ENCODE measurements at places on chromosomes 12 and 14.

DNA sequence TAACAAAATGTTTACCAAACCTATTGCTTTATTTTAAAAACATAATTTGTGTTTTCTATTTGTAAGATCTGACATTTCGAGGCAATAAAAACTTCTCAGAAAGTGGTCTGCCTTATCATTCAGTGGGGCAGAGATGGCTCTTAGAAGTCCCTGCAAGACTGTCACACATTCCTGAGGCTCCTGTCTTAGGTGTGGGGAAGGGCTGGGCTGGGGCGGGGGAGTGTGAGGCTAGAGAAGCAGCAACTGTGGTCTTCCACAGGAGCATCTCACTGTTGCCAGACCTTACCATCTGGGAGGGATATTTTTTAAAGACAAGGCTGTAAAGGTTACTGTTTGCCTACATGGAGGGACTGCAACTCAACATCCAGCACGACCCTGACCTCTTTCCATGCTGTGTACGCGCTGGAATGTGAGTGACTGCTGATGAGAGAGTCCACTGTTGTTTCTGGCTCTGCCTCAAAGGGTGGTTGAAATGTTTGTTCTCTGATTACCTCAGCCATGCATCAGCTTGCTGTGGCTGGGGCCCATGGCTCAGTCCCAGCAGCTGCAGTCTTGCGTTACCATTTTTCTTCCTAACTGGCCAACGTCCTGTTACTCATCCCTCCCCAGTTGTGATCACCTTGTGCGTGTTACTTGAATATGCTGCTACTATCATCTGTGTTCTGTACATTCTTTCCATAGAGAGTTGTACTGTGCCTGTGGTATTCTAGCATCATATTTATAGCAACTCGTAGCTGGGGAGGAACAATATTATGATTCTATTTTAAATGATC is 12.4 kb downstream of the ERG28 start:
- no peak for DNase-seq

DNA sequence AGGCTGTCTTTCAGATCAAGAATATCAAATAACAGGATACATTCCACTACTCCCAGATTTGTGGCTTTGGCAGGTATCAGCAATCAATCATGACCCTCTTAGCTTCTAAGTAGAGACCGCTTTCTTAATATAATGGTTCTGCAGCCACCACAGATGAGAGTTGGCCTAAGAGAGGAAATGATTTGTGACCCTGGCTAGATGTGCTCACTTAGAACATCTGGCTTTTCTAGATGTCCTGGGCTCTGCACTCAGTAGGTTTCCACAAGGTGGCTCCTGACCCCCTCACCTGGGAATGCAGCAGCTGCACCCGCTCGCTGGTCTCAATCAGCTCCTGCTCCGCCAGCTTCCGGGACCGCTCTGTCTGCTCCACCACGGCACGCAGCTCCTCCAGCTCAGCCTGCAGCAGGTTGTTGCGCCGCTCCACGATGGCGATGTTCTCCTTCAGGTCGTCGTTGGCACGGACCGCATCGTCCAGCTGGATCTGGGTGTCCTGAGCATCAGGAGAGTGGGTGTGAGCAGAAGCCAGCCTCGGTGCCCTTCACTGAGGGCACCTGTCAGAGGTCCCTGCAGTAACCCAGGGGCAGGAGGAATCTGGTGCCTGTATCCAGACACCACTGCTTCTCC is 8.9 kb downstream of the CMTM5 start:
- DNase-seq = no peak

GRCh38 chr12:113010701-113011100 is 32.4 kb downstream of the OAS2 start:
- no peak for DNase-seq

DNA sequence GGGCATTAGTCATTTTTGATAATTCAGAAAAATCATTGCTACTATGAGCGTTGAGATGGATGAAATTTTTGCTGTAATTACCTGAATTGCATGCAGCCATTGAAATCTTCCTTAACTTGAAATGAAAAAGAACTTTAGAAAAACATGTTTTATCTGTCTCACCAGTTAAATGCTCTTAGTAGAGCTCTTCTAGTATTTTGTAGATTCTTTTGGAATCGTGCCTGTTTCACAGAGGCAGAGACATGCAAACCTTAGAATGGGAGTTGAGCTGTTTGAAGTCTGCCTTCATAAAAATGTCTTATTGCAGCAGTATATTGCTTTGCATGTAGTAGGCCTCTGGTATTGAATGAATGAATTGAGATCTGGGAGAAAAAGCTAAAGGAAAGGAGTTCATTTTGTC is 4.2 kb downstream of the PEX5 start:
- no peak for DNase-seq

DNA sequence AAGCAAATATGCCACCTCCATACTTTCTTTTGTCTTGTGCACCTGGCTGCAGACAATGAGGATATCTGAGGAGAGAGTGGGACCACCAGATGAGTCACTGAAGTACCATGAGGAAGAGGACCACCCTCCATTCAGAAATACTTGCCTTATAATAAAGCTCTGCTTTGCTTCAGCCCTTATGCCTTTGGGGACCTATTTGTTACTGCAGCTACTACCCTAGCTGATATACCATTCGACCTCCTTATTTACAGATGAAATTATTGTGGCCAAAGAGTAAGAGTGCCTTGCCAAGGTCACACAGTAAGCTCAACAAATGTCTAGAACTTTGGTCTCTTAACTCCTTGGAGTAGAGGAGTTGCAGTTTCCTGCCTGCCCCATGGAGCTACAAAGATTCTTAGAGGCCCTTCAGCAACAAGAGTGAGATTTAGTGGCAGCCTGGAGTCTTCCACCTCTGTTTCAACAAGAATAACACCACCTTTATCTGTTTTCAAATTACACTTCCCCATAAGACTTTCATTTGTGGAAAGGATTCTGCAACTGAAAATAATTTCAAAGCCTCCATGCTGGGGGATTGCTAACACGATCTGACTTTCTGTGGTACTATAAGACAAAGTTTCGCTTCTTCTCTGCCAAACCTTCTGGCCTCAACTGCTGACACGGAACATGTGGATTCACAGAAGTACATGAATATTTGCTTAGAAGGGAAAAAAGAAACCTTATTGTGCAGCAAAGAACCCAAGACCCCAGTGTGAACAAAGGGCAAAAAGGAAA is 3.6 kb downstream of the CMKLR1 start:
- DNase-seq = peak; percentile 36

DNA sequence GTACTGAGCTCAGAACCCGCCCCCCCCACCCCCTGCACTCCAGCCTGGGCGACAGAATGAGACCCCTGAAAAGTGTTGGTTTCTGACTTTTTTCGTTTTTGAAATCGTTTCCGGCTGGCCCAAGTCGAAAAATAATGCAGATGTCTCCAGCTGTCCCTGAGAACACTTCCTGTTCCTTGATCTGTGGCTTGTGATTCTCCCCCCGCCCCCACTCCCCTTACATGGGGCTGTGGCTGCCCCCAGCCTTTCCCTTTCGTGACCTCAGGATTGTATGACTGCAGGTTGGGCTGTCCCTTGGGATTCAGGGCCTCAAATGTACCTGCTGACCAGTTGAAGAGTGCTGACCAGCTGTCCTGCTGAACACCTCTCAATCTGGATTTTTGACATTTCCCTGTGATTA is 34.1 kb downstream of the NOC4L start:
- no peak for DNase-seq

DNA sequence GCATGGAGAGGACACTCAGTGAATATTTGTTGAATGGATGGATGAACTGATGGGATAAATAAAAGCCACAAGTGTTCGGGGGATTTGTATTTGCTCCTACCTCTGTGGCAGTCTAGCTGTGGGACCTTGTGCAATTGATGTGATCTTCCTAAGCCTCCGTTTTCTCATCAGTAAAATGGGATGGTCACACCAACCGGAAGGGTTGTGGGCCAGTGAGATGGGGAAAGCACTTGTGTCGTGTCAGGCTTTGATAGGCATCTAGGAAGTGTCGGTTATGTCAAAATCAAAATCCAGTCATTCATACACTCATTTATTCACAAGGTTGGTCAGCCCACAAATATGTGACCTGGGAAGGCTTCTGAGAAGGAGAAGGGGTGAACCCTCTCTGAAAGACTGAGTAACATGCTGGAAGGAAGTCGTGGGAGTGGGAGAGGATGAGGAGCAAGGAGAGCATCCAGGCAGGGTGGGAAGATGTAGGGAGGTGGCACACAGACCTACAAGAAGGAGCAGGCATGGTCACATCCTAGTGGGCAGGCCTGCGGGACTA is 7.8 kb upstream of the SERPINA9 start:
- no peak for DNase-seq

DNA sequence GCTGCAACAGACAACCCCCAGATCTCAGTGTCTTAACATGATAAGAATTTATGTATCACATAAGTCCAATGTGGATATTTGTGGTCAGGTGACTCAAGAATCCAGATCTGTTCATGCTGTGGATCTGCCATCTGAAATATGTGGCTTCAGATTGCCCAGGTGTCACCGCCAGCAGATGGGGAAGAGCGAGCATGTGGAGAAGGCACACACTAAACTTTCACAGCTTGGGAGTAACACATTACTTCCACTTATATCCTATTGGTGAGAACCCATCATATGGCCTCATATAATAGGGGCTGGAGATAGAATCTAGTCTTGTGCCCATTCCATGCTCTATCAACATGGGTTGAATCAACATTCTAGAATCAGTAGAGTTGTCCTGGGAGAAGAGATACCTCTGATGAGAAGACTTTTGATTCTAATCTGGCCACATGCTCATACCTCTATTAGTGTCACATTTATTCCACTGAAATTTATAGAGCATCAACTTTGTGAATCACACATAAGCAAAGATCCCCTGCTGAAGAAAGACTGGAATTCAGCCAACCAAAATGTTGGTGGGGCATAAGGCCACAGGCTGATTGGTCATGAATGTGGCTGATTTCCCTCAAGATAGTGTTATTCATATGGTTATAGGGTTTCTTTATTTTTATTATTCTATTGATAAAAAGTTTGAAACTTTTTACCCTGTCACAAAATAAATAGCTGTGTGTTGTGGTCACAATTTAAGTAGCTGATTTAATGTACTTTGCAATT is 6.0 kb upstream of the CALCOCO1 start:
- no peak for DNase-seq

DNA sequence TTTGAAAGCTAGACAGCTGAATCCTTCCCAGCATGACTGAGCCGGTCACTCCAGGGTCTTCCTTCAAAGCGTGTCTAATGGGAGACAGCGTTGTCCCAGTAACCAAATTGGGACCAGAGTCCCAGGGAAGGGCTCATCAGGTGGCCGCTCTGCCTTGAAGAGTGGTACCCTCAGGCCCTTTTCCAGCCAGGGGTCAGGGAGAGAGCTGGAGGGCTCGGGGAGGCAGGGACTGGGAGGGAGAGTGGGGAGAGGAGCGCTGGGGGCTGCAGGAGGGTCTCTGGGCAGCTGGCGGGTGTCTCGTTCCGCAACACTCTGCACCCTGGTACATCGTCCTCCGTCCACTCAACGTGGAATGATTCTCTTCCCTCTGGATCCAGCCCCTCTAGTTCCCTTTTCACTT is 1.6 kb upstream of the RTL1 start:
- no peak for DNase-seq

DNA sequence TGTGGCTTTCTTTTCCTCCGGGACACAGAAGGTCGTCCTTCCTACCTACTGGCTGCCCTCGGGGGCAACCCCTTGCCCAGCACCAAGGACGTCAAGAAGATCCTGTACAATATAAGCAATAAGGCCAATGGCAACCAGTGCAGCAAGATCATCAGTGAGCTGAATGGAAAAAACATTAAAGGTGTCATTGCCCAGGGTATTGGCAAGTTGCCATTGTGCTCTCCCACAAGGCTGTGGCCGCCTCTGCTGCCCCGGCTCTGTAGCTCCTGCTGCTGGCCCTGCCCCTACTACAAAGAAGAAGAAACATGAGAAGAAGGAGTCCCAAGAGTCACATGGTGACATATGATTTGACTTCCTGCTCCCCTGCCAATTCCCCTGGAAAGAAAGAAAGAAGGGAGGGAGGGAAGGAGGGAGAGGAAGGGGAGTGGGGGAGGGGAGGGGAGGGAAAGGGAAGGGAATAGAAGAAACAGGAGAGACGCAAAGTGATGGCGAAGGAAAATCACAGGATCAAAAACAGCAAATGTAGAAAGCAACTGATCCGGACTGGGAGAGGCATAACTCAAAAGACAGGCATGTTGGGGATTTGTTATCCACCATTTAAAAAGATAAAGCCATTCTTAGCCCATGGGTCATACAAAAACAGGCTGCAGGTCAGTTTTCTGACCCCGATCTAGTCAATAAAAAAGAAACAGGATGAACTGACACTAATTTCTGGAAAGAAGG is 61.3 kb upstream of the RESF1 start:
- DNase-seq = no peak

GRCh38 chr12:53193985-53194716 is 12.9 kb downstream of the ITGB7 start:
- no peak for DNase-seq

DNA sequence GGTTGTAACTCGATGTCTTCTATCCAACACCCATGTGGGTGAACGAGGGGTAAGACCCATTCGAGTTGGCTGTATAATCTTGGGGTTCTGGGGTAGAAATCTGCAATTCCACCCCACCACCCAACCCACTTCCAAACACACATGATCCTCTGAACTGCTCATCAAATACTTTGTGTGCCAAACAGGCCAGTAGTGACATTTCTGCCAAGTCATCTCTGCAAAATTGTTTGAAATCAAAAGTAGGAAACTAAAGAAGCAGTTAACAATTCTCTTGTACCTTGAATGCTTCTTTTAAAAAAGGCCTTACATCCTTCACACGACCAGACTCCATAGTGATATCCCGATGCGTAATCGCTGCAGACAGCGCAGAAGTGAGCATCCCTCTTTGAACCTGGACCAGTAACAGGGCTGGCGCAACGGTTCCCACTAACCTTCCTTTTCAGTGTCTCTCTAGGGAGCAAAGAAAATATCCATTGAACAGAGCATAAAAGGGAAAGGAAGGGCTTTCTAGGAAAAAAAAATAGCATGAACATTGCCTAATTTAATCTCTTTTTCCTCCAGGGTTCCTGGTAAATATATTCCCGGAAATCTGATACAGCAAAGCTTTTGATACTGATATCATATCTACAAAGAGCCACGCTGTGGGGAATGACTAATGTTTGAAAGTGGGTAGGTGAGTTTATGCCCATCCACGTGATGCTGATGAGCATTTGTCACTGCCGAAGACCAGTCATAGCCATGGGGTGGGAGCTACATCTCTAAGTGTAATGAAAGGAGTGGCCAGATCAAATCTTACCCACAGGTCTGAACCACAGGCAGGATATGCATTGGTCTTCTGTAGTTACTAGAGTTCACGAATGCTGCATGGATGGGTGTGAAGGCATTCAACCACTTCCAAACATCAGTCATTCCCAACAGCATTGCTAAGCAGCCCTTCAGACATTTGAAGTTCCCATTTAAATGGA is 14.2 kb downstream of the ESR2 start:
- DNase-seq = no peak

Data from GM18507 (cell line).